ENCODE measurements at places on chromosomes 5 and 9.

DNA sequence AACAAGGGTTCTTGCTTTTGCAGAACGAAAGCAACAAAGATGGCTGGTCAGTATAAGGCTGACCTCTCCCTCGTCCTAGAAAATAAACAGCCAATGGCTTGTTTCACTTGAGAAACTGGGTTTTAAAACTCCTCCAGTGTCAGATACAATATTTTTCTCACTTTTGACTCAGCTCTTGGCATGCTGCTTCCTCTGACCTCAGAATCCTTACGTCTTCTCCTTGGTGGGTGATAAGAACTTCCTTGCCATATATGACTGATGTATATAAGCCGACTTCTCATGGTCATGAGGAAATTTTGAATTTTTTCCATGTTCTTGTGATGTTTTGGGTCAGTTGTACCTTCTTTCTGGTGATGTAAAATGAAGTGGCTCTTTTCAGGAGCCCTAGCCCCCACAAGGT lies 3.8 kb downstream of the ZNF618 start:
- peak; percentile 18 for DNase-seq

DNA sequence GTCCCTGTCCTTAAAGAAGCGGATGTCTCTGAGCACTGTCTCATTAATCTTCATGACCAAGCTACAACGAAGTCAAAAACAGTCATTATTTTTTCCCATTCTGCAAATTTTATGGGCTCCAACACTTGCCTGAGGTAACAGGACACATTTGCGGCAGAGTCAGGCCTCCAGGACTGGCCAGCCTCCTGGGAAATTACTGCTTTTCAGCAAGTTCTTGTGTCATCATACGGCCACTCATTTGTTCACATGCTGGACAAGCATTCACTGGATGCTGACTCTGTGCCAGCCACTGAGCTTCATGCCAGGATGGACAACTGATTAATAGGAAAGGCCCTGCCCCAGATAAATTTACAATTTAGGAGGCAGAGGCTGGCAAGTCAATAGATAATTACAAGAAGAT lies 305.7 kb downstream of the ACTL7B start:
- no peak for DNase-seq

DNA sequence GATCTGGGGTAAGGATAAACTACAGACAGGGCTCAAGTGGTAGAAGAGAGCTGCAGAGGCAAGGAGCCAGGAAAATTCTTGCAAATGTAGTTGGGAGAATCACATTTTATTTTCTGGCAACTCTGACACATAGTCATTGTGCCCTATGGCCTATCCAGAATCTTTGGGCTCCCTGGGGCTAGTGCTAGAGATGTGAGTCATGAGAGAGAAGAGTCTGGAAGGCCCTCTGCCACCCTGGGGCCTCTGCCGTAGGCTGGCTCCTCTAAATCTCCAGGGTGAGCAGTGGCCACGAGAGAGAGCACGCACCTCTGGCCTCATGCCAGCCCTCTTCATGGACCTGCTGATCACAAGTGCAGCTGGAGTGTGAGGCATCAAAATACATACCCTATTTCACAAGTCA lies 74.3 kb upstream of the SSBP2 start:
- peak; percentile 86 for DNase-seq

GRCh38 chr9:12862611-12863410 lies 88.0 kb downstream of the LURAP1L start:
- DNase-seq: no peak

GRCh38 chr5:17772232-17772631 lies 138.0 kb downstream of the TAF11L14 start:
- DNase-seq: no peak

DNA sequence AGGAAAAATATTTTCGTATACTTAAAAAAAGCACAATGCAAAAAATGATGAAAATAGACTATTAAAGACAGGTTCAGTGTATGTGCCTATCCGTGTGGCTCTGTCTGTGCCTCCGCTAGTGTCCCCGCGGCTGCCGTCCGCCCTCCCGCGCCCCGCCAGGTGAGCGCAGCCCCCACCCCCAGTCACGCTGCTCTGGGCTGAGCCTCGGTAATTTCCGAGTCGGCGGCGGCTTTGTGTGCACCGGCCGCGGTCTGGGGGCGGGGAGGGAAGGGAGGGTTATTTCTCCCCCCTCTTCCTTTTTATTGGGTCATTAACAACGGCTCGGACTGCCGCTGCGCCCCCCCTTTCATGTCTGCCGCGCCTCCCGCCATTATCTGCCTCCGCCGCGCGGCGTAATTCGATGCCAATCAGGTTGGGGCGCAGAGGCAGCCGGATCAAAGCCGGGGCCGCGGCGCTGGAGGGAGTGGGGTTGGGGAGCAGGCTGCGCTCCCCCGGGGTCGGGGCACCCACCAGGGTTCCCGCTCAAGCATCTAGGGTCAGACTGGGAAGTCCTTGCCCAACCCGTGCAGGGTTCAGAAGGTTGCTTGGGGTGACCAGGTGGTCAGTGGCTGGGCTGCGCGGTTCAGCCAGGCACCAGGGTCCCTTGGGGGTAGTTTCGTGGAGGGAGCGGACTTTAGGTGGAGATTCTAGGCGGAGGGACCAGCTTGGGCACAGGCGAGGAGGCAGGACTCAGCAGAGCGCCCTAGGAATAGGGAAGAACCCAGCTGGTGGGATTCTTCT lies 39.5 kb upstream of the PSD2 start:
- DNase-seq: no peak

- no peak for DNase-seq
Measured at GRCh38 chr9:277601-278295, 63.1 kb downstream of the DOCK8 start.

DNA sequence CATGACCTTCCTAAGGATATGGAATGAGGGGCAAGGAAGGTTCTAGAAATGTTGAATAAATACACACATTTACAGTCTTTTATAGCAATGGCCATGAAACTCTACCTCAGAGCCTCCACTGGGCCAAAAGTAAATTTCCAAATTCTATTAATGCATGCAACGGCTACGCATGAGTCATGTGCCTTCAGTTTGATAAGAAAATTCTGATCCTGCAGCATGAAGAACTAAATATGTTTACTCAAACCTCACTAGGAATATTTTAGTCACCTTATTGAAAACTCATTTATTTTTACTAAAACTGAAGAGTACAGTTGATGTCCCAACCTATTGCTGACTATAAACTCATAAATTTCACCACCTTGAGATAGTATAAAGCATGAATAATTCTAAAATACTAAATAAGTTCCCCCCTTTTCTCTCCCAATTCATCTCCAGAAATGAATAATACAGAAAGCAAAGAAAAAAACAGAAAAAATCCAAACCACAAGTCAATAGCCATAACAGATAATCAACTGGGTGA lies 92.4 kb downstream of the GNAQ start:
- DNase-seq: no peak

- no peak for DNase-seq
Measured at GRCh38 chr5:97499605-97500004, 316.6 kb upstream of the RIOK2 start.

GRCh38 chr5:170363671-170364070 lies 25.5 kb downstream of the KCNMB1 start:
- no peak for DNase-seq

DNA sequence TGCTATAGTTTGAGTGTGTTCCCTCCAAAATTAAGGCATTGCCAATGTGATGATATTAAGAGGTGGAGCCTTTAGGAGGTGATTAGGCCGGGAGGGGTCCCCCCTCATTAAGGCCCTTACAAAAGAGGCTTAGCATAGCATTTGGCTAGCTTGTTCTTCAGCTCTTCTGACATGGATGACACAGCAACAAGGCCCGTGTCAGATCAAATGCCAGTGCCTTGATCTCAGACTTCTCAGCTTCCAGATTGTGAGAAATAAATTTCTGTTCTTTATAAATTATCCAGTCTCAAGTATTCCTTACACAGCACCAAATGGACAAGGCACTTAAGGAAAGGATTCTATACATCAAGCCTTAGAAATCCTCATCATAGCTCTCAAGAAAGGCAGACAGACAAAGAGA lies 31.8 kb downstream of the SLC38A9 start:
- DNase-seq: no peak

- no peak for DNase-seq
Measured at GRCh38 chr9:16363073-16363781, 507.2 kb downstream of the BNC2 start.

GRCh38 chr5:110785356-110785755 lies 46.5 kb downstream of the SLC25A46 start:
- DNase-seq: peak; percentile 91

- DNase-seq: no peak
Measured at GRCh38 chr9:135340726-135341475, 138.7 kb upstream of the PPP1R26 start.
